ENCODE measurements at places on chromosomes 2 and 18.

- DNase-seq: no peak
These were observed 169.6 kb downstream of the TCF4 start for GRCh38 chr18:55418439-55418838.

- DNase-seq: no peak
These were observed 818.0 kb upstream of the ACVR2A start for GRCh38 chr2:147026664-147027295.

DNA sequence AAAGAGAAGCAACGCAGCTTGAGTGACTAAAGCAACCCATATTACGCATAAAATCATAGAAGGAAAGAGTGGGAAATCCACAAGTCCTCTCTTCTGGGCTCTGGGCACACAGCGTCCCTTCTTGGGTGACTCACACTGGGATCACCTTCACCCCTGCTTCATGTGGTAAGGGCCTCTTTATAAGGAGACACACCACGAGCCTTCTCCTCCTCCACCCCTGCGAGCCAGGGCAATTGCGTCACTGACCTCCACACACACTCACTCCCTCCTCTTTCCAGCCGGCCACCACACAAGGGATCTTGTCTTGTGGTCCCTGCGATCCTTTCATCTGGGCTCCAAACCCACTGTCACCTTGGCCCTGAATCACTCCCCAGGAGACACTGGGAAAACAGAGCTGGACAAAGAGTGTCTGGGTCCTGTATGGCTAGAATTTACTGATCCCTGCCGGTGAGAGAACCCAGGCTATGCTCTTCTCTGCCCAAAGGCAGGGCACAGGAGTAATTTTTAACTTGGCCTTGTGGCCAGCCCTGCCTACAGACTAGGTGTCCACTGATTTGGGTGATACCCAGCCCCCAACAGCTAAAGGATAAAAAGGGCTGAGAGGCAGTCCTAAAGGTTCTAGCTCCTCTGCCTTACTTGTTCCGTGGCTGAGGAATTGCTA, 35.3 kb downstream of the NHEJ1 start:
- no peak for DNase-seq

GRCh38 chr2:27992787-27993401, 102.4 kb downstream of the BABAM2 start:
- DNase-seq: no peak

DNA sequence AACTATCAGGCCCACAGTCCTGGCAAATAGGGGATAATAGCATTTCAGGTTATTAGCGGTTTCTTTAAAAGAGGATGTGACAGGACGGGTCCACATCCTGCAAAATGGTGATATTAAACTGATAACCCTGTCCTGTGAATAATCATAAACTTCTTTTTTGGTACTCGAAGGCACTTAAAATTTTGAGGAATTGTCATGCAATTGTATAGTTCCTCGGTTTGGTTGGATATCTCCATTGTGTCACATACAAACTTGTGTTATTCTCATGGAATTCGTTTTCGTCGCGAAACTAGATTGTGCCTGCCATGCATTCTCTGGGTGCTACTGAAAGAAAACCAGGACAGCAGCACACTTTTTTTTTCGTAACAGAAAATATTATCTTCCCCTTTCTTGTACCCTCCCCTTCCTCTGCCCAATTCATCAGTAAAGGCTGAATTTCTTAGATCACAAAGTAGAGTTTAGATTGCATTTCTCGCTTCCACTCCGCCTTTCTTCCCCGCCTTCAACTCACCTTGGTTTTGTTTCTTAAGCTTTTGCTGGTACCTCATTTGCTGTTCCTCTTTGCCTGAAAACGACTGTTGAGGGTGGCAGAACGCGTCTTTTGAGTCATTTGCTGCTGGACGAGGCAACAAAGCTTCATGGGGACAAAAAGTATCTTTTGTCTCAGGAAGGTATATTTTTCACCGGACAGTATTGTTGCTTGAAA, 1.3 kb downstream of the CERS6 start:
- no peak for DNase-seq

DNA sequence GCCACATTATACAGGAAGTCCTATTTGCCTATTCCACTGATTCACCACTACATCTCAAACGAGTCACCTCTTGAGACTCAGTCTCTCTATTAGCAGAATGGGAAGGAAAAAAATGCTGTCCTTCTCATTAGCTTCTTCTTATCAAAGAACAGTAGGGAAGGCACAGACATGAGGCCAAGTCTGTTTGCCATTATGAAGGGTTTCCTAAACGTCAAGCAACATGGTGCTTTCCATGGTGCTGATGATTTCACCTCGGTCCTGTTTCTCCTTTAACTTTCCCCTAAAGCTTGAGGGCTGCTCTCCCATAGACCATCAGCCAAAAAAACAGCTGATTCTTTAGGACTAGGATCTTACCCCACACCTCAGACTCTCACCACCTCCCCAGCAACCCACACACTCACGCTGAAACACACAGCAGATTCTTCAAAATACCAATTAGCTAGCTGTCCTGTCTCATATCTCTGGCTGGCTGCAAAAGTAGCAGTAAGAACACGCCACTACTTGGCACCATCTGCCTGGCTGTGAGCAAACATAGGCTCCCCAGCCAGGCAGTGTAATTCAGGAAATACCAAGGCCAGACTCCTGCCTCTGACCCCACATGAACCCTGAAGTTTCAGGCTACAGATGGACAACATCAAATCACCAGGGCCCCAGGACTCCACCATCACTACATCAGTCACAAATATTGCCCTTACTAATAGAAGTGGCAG, 30.5 kb downstream of the GALNT14 start:
- no peak for DNase-seq

- DNase-seq: no peak
These were observed 6.4 kb downstream of the TNS1 start for GRCh38 chr2:217996361-217996760.

DNA sequence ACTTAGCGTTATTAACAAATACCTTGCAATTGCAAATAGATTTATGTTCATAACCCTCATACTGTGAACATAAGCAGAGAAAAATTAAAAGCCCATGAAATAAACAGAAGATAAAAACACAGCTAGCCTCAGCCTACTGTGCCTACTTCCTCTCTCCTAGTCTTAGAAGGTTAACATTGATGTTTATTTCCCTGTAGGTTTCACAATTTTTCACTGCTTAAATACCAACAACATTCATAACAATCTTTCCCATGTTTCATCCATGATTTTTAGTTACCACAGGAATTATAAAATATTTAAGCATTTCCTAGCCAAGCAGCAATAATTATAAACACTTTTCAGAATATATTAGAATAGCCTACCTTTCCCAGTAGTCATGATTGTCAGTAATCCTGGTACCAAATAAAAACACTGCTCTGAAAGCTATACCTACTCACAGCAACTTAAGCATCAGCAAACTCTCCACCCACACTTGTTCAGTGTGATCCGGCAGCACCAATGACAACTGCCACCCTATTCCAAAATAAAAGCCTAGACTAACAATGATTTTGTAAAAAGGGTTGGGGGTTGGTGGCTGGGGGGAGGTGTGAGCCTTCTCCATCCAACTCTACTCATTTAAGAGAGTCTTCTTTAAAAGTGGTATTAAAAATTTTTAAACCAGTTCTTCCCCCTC, 40.6 kb upstream of the RNU4ATAC start:
- DNase-seq: no peak

DNA sequence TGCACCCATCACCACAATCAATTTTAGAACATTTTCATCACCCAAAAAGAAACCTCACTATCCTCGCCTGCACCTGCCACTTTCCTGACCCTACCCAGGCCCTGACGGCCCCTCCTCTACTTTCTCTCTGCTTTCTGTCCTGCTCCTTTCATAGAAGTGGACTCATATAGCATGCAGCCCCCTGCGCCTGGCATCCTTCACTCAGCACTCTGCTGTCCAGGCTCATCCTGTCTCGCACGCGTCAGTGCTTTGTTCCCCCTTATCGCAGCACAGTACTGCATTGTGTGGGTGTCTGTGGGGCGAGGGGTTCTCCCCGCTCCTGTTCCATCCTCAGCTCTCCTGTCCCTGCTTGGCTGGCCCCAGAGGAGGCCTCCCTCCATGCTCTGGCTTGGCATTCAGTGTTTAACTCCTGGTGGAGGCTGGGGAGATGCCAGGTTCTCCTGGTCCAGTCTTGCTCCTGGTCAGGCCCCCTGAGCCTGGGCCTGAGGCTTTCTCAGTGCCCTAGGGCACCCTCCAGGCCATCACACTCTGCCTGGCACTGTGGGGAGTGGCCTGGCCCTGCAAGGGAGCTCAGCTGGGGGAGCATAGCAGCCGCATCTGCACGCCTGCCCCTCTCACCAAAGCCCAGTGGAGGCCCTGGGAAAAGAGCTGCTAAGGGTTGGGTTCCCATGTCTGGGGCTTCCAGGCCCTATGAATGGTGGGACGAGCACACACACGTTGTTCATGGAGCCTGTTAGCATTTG, 6.6 kb upstream of the TUBB6 start:
- no peak for DNase-seq

DNA sequence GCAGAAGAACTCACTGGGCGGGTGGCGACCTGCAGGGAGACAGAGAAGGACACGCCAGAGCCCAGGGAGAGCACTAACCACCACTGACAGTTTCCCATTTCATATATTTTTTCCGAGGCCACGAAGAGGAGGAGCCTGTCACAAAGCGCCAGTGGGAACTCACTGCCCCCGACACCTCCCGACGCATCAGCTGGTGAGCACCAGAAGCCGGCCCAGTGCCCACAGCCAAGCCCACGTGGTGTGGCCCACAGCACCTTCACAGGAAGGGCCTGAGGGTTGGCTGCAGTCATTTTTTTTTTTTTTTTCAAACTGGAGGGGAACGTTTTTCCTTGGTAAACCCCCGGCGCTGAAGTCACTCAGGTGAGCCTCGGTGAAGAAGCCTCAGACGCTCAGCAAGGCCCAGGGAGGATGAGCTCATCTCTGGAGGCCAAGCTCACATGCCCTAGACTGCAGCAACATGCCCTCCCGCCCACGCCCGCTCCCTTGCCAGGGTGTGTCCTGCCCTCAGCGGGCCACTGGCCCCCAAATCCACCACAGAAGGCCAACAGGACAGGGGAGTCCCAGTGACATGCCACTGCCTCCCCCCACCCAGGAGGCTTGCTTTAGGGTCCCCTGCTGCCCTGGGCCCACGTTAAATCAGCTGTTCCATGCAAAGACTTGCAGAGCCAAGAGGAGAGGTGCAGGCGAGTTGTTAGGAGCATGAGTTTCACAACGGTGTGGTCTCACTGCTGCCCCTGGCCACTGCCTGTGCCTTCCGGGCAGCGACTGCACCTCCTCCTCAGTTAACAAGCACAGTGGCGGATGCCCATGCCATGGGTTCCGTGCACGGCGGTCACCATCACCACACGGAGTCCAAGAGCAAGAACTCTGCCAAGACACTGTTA, 68.1 kb downstream of the PARD6G start:
- no peak for DNase-seq

DNA sequence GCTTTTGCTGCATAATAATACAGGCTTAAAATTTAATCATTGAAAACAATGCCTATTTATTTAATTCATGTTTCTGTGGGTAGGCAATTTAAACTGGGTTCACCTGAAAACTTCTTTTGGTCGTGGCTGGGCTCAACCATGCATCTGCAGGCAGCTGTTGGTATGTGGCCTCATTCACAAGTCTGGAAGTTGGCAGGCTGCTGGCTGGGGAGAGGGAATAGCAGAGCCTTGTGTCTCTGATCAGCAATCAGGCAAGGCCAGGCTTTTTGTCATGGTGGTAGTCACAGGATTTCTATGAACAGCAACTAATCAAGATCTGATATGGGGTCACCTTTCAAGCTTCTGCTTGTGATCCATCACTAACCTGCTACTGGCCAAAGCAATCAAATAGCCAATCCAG, 130.1 kb upstream of the KCNJ3 start:
- no peak for DNase-seq

- no peak for DNase-seq
These were observed 174.7 kb downstream of the INO80D start for GRCh38 chr2:205911306-205911705.

GRCh38 chr2:221517696-221518151, 54.4 kb downstream of the EPHA4 start:
- peak; percentile 51 for DNase-seq

DNA sequence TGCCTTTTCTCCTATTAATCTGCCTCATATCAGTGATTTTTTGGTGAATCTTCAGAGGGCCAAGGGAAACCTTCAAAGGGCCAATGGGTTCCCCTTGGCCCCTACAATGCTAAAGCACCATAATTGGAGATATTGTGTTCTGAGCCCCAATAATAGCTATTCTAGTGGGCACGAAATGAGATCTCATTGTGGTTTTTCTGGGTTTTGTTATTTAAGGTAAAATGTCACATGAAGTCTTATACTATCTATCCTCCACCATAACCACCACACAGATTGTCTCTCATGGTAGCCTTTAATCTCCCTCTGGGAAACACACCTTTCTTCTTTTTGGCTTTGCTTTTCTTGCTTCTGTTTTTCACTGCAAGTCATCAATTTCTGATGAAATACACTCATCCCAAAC, 152.8 kb downstream of the B3GNT2 start:
- no peak for DNase-seq

- no peak for DNase-seq
These were observed 16.8 kb upstream of the TMEM131 start for GRCh38 chr2:98012561-98012991.

DNA sequence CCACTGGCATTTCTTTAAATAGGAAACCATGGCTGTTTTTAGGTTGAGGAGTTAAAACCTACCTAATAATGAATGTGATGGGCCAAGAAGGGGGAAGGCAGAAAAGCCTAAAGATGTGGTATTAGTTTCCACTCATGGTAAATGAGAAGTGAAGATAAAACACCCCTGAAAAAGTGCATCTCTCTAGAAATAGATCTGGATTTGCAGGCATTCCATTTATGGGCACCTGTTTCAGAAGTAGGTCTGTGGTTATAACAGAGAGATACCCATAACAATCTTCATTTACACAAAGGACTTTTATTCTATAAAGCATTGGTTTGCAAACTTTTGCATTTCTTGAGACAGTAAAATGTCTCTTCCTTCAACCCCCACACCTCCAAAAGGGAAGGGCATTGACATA, 62.1 kb downstream of the PRKCE start:
- no peak for DNase-seq

DNA sequence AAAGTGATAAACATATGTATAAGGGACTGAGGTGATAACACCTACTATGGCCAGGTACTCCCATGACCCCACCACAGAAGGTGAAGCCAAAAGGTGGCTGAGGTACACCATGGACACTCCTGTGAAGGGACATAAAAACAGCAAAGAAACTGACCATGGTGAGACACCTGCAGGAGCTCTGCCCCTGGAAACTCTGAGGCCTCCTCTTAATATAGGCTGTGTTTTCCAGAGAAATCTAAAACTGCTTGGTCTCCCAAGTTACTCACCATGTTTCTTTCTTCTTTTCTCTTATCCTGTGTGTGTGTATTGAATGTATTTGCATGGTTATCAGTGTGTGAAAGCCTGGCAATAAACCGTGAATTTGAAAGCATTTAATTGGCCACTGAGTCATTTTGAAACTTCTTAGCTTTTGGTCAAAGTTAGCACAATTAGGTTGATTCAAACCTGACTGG, 739.3 kb upstream of the GCFC2 start:
- no peak for DNase-seq

DNA sequence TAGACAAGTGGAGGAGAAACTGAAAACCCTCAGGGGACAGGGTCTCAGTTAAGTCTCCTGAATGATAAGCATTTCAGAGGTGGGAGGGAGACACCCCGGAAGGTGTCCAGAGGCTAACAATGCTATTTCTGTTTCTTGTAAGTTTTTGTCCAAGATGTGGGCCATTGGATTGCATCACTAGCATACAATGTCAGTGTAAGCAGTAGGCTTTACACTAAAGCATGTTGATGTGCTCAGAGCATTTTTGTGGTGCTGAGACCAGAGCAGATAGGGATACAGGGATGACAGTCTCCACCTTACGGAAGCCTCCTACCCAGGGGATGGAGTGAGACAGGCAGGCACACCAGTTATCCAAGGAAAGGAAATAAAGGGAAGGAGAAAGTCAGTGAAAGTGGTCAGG, 2.2 kb upstream of the IL1R1 start:
- no peak for DNase-seq
